ENCODE measurements at places on chromosomes 11 and 22.

- DNase-seq, result no peak
Observed at GRCh38 chr11:124748481-124749343, 3.3 kb downstream of the VSIG2 start.

DNA sequence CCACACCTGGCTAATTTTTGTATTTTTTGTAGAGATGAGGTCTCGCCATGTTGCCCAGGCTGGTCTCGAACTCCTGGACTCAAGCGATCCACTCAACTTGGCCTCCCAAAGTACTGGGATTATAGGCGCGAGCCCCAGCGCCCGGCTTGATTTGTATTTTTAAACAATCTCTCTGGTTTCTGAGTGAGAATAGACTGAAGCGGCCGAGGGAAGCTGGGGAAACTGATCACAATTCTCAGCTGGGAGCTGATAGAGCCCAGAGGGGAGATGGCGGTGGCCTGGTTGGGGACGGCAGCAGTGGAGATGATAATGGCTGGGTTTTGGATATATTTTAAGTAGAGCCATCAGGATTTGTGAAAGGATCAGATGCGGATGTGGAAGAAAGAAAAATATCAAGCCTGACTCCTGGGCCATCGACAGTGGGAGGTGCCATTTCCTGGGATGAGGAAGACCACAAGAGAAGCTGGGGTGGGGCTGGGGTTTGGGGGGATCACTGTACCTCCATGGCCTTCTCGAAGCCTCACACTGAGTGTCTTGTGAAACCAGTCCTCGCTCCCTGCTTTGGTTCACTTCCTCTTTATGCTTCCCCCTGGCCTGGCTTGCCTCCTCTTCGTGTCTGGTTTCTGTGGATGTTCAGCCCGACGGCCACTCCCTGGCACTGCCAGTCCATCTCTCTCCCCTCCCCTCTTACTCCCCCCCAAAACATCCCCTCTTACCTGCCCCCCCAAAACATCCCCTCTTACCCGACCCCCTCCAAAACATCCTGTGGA is 51.9 kb downstream of the IGLL1 start:
- no peak for DNase-seq

DNA sequence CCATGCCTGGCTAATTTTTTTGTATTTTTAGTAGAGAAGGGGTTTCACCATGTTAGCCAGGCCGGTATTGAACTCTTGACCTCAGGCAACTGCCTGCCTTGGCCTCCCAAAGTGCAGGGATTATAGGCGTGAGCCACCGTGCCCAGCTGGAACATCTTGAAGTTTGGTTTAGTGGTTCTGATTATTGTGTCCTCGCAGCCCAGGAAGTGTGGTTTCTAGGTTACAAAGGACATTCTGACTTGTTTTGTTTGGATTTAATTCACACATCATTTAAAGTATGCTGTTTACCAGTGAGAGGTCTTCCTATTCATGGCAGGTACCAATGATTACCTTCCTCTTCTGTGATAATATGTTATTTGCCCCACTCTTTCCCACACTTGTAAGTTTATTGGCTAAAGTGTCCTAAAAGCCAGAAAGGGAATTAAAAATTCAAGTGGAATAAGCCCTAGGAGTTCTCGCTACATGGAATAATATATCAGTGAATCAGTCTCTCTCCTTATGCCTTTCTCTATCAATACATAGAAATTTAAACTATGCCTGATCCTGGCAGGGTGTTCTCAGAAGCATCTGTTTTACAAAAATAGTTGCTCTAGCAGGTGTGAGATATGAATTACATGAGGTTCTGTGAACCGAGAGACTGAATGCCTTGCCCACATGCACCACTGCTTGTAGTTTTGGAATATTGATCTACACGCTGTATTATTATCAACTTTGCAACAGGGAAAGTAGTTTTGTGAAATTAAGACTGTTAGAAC is 263.1 kb downstream of the DDX10 start:
- no peak for DNase-seq

DNA sequence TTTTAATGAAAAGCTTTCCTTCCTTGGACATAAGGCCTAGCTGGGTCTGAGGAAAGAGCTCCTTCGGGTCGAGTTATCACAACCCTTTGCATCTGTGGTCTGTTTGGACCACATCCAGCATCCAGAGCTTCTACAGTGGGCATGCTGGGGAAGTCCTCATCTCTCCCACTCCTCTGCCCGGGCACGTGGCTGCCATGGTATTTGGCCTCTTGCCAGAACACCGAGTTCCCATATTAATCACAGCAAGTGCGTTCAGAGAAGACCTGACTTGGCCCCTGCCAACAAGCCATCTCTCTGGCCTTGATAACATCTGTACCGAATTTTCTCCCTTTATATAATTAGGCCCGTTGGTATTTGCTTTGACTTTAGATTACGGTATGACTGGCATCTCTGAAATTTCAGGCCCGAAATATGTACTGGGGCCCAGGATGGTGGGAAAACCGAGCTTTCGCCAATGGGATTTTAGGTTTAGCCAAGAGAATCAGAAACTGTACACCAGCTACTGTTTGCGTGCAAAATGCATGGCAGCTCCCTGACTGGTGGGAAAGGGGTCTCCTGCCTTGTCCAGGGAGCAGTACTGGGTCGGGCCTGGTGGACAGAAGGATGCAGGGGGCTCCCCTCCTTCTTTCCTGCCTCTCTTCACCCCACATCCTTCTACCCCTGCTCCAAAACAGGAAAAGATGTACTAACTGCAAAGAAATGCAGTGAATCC is 90.0 kb downstream of the MICAL2 start:
- no peak for DNase-seq

DNA sequence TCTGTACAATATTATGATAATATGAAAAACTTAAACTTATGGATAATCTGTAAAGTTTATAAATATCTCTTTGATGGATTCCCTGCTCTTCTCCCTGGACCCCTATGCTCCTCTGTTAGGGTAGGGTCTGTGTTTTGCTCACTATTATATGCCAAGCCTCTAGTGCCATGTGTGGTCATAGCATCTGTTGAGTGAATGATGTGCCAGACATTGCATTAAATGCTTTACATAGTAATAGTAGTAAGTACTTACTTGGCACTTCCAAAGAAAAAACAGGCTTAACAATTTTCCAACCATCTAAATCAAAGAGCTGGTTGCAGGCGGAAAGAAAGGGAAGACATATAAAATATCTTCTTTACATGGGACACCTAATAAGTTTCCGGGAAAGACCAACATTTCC is 46.8 kb downstream of the LGR4 start:
- DNase-seq, result no peak

GRCh38 chr11:68312780-68313573 is 586 bp downstream of the LRP5 start:
- DNase-seq, result no peak

GRCh38 chr11:6387811-6388599 is 2.3 kb upstream of the SMPD1 start:
- DNase-seq, result no peak

GRCh38 chr22:48407256-48407955 is 1420.3 kb downstream of the BRD1 start:
- DNase-seq, result peak; percentile 4

DNA sequence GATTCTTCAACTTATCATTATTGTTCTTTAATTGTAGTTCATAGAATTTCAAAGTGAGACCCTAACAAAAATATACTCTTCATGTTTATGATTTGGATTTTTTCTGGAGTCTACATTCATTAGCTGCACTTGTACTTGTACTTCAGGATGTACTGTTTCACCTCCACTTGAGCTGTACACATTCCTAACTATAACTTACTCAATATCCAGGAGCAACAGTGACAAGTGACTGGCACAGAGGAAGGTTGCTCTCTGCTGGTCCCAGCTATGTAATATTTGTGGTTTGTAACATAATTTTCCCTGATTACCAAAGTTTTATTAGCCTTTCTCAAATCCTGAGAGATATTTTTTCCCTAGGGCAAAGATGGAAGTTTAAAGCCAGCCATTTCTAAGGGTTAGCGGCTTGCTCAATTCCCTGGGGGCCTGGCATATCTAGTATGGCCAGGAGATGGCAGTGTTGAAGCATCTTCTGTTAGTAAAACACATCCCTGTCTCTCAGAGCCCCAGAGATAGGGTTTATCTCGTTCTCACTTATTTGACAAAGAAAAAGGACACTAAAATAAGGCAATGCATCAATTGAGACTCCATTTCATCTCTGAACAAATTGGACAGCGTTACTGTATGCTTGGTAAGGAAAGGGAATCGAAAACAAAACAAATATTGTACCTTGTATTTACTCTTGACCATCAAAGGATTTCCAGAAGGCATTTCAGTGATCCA is 14.2 kb downstream of the OR52A5 start:
- DNase-seq, result peak; percentile 24

All from Peyer's patch (tissue), 4 donors.